ENCODE measurements at places on chromosomes 13 and 19. TPM values are rescaled to one million over a fixed set of nuclear protein-coding genes. Genes with fewer than 3 reads are reported as not detected.

The ZIK1 gene
- 5.4 TPM for total RNA-seq

The SIGLEC6 gene
- total RNA-seq, result not detected

The CEACAM7 gene
- total RNA-seq, result not detected

The ZNF181 gene
- total RNA-seq, result 14.6 TPM

The SPART gene
- 146 TPM for total RNA-seq

The CGB5 gene
- not detected for total RNA-seq

The MIPEP gene
- 21.8 TPM for total RNA-seq

The C19orf18 gene
- 0.14 TPM for total RNA-seq

The RXFP2 gene
- total RNA-seq, result not detected

The ASPDH gene
- not detected for total RNA-seq

The MUC16 gene
- not detected for total RNA-seq

The DAND5 gene
- not detected for total RNA-seq

The ATXN8OS gene
- not detected for total RNA-seq

The TNFRSF19 gene
- 5.7 TPM for total RNA-seq

The SLITRK5 gene
- total RNA-seq, result not detected

The LRRC8E gene
- total RNA-seq, result 6.3 TPM

The FGF22 gene
- total RNA-seq, result under 0.01 TPM

The ELSPBP1 gene
- not detected for total RNA-seq

The RGS9BP gene
- total RNA-seq, result 0.28 TPM

The GJB2 gene
- total RNA-seq, result 0.14 TPM

The KIRREL2 gene
- total RNA-seq, result not detected

The APLP1 gene
- total RNA-seq, result 3.9 TPM

The LRRC63 gene
- total RNA-seq, result not detected

The C19orf81 gene
- total RNA-seq, result not detected

The MPHOSPH8 gene
- 15.1 TPM for total RNA-seq

The IZUMO2 gene
- total RNA-seq, result not detected

The RASL11A gene
- 46.2 TPM for total RNA-seq

The LILRB5 gene
- not detected for total RNA-seq

Data from smooth muscle cell of bladder (primary cell).